ENCODE measurements at places on chromosomes 4 and X.

DNA sequence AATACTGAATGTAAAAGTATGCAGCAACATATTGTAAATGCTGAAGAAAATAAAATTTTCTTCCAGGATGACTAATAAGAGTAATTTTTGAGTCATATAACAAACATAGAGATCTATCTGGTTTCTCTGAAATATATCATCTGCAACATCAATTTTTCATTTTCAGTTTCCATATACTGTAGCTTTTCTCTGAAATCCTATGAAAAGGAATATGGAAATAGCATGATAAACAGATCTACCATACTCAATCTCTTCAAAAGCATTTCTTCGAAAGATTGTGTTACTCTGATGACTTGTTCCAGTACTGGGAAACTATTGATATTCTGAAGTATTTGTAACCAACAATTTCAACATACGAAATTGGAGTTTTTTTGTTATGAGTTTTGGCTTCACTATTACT lies 1156.7 kb downstream of the FAM133A start:
- DNase-seq, result no peak

DNA sequence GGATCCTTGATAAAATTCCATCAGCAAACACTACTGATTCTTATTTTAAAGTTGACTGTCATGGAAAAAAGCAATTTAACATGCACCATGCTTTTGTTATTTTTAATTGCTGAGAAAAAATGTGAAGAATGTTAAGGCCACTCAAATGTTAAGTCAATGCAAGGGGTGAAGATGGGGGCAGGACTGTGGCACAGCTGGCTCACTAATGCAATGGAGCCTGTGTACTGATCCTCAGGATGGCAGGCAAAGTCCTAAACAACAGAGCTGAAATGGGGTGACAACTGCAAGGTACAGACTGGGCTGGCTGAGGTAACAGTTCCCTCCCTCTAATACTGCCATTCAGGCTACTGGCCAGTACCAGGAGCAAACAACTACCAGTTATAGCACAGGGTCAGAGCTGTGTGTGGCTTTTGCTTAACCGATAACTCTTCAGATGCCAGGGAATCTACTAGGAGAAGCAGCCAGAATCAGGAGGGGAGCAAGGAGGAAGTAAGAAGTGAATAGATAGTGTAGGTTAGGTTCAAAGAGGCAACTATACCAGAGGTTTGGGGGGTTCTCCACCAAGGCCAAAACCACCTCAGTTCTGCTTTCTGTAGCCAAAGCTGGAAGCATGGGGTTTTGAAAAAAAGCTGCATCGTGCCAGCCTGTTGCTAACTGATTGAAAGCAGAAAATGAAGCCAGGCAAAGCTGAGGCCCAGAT lies 372.6 kb downstream of the OPHN1 start:
- DNase-seq, result no peak

GRCh38 chr4:38495446-38495845 lies 168.6 kb upstream of the KLF3 start:
- no peak for DNase-seq

DNA sequence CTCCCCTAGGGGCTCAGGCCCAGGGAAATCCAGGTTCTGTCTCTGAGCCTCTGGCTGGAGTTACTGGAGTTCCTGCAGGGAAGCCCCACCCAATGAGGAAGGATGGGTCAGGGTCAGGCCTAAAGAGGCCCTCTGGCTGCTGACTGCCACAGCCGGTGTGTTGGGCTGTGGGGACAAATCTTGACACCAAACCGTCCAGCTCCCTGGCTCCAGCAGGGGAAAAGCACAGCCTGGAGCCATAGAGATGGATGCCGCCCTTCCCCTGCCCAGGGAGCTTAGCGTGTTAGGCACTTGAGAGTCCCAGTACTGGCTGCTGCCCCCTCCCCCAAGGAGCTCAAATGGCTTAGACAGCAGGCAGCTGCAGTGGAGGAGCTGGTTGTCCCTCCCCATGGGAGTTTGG lies 321.3 kb upstream of the LCORL start:
- no peak for DNase-seq

DNA sequence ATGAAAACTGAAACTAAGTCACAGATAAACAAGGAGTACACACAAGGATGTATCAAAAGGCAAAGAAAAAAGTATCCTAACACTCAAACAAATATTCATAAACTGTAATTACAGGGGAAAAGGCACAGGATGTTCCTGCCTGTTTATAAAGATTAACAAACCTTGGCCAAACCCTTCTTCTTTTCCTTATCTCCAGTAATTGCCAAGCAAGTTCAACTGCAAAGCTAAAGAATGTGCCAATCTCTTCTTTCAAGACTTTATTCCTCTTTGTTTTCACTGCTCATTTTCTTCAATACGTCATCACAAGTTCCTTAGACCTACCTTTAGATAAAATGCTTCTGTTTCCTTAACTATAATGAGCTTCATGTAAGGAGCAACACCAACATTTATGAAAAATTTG lies 171.2 kb downstream of the AMELX start:
- no peak for DNase-seq

- peak; percentile 83 for DNase-seq
Observed at GRCh38 chr4:123649645-123650391, 253.2 kb downstream of the SPRY1 start.

- DNase-seq, result no peak
Observed at GRCh38 chrX:21565025-21565424, 93.1 kb downstream of the KLHL34 start.

GRCh38 chr4:161900110-161900509 lies 263.7 kb downstream of the FSTL5 start:
- DNase-seq, result no peak

DNA sequence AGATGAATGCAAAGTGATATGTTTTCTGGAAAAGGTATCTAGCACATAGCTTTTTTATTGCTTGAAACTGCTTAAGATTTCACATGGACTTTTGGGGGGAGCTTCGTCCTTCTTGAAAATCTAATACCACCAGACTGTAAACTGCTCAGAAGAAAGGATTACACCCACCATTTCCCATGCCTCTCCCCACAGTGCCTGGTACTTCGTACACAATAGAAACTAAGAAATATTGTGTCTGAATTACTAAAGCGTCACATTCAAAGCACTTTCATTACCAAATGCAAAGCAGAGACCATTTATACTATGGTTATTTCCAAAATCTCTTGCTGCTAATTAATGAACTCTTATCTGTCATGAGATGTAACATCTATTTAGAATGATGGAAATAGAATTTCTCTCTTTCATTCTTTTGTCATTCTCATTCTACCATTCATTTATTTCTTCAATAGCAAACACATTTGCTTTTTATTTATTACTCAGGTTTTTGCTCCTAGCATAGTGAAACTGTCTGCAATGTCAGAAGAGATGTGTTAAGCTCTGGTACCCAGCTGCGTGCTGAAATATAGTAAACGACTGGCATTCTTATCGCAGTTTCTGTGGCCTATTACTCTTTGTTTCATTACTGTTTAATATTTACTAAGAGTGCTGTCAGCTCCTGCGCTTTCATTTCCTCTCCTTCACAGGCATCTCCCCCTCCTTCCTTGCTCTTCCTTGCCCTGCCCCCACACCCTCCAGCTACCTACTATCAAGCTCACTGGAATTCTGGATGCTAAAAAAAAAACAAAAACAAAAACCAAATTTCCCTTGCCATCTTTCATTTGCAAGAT lies 51.4 kb upstream of the RAPGEF2 start:
- no peak for DNase-seq

DNA sequence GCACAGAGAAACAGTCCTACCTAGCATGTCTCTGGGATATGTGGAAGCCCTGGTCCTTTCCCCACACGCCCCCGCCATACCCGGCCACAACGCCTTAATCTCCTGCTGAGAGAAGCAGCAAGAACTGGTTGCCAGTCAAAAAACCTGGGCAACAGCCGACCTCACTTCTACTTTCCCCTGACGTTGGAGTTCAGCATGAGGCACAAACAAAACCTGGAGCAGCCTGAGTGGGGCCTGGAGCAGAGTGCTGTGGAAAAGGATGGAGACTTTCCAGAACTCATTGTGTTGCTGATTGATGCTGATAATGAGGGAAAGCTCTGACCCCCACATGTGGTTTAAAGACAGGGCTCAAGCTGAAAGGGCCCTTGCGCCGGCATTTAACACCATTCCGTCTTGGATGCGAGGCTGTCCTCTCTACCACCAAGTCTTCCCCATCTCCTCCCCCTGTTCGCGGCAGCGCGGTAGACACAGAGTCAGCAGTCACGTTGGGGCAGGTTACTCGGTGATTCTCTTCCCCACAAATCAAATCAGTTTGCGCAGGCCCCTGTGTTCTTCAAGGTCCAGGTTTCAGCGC lies 666 bp downstream of the CCDC158 start:
- DNase-seq, result peak; percentile 38

DNA sequence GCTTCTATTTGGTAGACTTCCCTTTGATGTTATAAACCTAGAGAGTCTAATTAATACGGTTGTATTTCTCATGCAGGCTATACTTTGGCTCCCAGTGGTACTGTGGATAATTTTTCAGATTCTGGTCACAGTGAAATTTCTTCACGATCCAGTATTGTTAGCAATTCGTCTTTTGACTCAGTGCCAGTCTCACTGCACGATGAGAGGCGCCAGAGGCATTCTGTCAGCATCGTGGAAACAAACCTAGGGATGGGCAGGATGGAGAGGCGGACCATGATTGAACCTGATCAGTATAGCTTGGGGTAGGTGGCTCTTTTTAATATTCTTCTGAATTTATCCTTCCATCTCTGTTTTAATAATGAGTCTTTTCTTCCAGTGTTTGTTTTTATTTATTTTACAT lies 249.7 kb downstream of the RAPGEF2 start:
- DNase-seq, result no peak

DNA sequence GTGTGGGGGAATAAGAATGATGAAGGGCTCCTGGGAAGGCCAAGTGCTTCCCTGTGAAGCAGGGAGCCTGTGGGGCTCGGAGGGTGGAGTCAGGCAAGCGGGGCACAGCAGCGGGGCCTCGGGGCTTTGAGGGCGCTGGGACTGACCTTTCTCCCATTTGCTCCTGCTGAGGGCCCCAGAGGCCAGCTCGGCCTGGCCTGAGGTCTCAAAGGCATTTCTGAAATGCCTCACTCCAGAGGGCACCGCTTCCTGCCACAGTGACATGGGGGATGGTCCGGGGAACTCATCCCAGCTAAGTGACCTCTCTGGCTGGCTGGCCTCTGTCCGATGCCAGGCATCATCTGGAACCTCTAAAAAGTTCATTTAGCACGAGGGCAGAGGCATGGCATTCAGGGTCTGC lies 98.8 kb upstream of the STX18 start:
- no peak for DNase-seq

GRCh38 chr4:163666332-163666873 lies 171.9 kb downstream of the TMA16 start:
- DNase-seq, result no peak

- no peak for DNase-seq
Observed at GRCh38 chr4:138199568-138200235, 42.4 kb downstream of the SLC7A11 start.

All from COR-L47 (cell line).